Progenitor cell of endocrine pancreas (in vitro differentiated cells): ENCODE measurements at places on chromosomes 1 and 21.

DNA sequence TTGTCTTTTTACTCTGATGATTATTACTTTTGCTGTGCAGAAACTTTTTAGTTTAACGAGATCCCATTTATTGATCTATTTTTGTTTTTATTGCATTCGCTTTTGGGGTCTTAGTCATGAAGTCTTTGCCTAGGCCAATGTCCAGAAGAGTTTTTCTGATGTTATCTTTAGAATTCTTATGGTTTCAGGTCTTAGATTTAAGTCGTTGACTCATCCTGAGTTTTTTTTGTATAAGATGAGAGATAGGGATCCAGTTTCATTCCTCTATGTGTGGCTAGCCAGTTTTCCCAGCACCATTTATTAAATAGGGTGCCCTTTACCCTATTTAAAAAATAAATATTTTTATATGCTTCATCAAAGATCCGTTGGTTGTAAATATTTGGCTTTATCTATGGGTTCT is 13.2 kb downstream of the MAN1C1 start:
- no peaks in the 10 kb centered on the region for H3K36me3 ChIP-seq
- no peak overlapping the region for H3K27ac ChIP-seq
- DNase-seq: no peak
- H3K4me1 ChIP-seq: no peaks in the 10 kb centered on the region

DNA sequence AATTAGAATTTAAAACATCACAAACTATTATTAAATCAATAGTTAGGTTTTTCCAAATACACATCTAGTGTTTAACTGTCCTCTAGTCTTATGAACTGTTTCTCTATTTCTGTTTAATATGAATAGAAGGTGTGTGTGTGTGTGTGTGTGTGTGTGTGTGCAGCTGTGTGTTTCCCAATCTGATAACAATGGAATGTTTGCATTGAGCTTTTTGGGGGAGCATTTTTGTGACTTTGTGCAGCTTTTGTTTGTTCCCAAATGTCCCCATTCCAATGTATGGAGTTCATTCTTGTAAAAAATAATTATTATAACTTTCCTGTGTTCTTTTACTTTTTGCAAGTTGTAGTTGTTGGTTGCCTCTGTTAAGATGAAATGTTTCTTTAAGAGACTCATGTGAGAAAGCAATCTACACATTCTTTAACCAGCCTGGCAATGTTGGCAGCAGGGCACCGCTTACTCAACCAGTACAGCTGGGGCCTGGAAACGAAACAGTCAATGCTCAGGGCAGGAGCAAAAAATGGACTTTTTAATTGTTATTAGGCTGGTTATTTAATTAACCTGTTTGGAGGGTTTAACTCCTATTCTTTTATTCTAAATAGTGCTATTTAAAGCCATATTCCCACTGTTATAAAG is 354.3 kb downstream of the SRGAP2C start:
- peaks cover 3% of the 10 kb centered on the region for H3K36me3 ChIP-seq
- no peaks in the 10 kb centered on the region for H3K27me3 ChIP-seq
- H3K4me1 ChIP-seq: peaks cover 7% of the 10 kb centered on the region
- peak overlapping the region; percentile 71 for H3K27ac ChIP-seq
- DNase-seq: no peak

DNA sequence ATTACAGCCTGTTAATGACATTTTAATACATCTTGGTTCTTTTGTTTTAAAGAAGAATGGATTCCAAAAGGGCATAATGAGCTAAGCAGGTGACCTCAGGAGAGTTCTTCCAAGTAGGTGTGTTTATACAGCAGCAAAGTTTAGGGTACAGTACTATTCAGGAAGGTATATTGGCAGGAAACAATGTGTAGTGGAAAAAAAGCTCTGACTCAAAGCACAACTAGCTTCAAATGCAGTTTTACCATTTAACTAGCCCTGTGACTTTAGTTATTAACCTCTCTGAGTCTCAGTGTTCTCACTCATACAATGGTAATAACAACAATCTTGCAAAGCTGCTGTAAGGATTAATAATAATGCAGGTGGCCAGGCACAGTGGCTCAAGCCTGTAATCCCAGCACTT is 29.9 kb downstream of the FAF1 start:
- no peaks in the 10 kb centered on the region for H3K27me3 ChIP-seq
- H3K36me3 ChIP-seq: peaks cover 9% of the 10 kb centered on the region
- no peak overlapping the region for H3K27ac ChIP-seq
- no peak overlapping the region for H3K4me3 ChIP-seq
- DNase-seq: no peak

- H3K4me1 ChIP-seq: peaks cover 20% of the 10 kb centered on the region
- no peak overlapping the region for H3K27ac ChIP-seq
- no peak overlapping the region for H3K4me3 ChIP-seq
- peaks cover 7% of the 10 kb centered on the region for H3K27me3 ChIP-seq
- no peaks in the 10 kb centered on the region for H3K36me3 ChIP-seq
Observed at GRCh38 chr21:41536076-41536826, 28.3 kb upstream of the TMPRSS2 start.

- peaks cover 38% of the 10 kb centered on the region for H3K36me3 ChIP-seq
- no peak for DNase-seq
- no peak overlapping the region for H3K27ac ChIP-seq
- H3K4me1 ChIP-seq: no peaks in the 10 kb centered on the region
Observed at GRCh38 chr1:22512873-22513272, 50.4 kb upstream of the EPHA8 start.

- H3K27me3 ChIP-seq: no peaks in the 10 kb centered on the region
- H3K36me3 ChIP-seq: peaks cover 1% of the 10 kb centered on the region
- DNase-seq: no peak
- peaks cover 10% of the 10 kb centered on the region for H3K4me1 ChIP-seq
Observed at GRCh38 chr1:27832762-27833161, 2.2 kb downstream of the PPP1R8 start.

DNA sequence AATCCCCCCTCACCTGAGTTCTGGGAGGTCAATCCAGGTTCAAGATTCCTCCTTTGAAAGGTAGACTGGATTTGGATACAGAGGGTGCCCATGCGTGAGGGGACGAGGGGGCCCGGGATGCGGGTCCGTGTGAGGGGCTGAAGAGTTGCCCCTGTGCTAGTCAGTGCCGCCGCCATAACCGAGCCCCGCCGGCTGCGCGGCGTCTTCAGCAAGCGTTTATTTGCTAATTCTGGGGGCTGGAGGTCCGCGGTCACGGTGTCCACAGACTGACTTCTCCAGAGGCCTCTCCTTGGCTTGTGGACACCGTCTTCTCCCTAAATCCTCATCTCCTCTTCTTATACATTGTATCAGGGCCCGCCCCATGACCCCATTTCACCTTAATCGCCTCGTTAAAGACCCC is 20.9 kb upstream of the SAMD11 start:
- H3K4me1 ChIP-seq: peaks cover 5% of the 10 kb centered on the region
- no peak for DNase-seq
- H3K27ac ChIP-seq: no peak overlapping the region
- peaks cover 50% of the 10 kb centered on the region for H3K27me3 ChIP-seq
- no peaks in the 10 kb centered on the region for H3K36me3 ChIP-seq
- H3K4me3 ChIP-seq: no peak overlapping the region

DNA sequence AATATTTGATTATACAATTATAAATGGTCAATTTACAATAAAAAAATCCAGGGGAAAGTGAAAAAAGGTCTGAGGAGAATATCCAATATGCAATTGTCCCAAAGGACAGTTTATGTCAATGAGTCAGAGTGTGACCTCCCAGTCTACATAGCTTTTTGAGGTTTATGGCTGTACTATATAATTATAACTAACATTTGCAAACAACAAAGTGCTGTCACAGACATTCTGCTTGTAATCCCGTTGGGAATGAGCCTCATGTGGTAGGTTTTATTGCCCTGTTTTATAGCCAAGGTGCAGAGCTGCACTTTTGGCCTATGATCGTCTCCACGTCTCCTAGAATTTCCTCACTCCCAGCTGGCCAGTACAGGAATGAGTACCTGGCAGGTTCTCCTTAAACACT is 103.8 kb downstream of the ADSS2 start:
- H3K36me3 ChIP-seq: no peaks in the 10 kb centered on the region
- peaks cover 13% of the 10 kb centered on the region for H3K4me1 ChIP-seq
- no peak overlapping the region for H3K4me3 ChIP-seq
- H3K27ac ChIP-seq: no peak overlapping the region

DNA sequence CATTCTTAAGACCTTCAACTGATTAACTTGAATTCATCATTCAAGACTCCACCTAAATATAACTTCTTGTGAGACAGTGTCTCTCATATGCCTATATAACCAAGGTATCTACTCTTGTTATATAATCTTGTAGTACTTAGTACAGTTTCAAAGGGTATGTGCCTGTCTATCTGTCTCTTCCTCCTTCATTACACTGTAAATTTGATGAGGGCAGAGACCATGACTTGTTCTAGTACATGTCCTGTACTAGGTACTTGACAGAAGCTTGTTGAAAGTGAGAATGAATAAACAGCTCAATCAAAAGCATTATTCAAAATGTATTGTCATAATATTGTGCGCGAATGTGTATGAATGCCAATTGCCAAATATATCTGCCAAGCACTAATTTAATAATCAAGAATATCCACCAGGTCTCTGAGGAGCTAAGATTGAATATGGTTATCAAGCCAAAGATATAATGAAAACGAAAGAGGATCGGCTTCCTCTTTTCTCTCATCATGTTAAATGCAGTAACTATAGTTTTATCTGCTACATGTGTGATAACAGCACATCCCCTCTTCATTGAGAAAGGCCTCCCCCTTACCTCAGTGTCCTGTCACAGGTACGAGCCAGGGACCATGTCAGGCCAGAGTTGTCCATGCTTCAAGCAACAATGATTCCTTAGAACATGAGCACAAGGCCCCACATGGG is 117.3 kb downstream of the UCHL5 start:
- no peak for DNase-seq
- no peaks in the 10 kb centered on the region for H3K27me3 ChIP-seq
- H3K4me1 ChIP-seq: peaks cover 16% of the 10 kb centered on the region
- no peak overlapping the region for H3K4me3 ChIP-seq
- no peaks in the 10 kb centered on the region for H3K36me3 ChIP-seq
- H3K27ac ChIP-seq: no peak overlapping the region

DNA sequence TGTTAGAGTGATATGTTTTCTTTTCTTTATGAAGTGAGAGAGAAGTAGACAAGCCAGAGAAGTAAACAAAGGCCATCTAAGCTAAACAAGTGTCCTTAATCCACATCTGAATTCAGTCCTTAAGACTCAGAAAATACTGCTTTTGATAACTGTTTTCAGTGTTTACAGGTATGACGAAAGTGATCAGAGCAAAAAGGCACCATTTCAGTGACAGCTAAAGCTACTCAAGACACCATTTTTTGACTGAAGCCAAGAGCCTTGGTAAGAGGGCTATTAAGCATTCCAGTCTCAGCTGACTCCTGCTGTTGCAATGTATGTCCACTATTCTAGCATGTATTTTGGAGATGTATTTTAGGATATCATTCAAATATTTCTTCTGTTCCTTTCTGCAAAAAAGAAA is 4.1 kb downstream of the KMO start:
- H3K4me3 ChIP-seq: no peak overlapping the region
- H3K4me1 ChIP-seq: peaks cover 7% of the 10 kb centered on the region
- no peak for DNase-seq
- H3K36me3 ChIP-seq: no peaks in the 10 kb centered on the region
